Renal cortical epithelial cell (primary cell): ENCODE measurements at places on chromosomes 4 and X. TPM values are rescaled to one million over a fixed set of nuclear protein-coding genes. Genes with fewer than 3 reads are reported as not detected.

- DNase-seq, result peak; percentile 77
Measured at GRCh38 chr4:1683261-1683735, 815 bp downstream of the FAM53A start.

Gene SPANXN2
- not detected in 2 replicates for total RNA-seq

- no peak for DNase-seq
Measured at GRCh38 chr4:157509341-157509740, 288.8 kb downstream of the GRIA2 start.

GRCh38 chr4:178745203-178745602 is 1303.0 kb upstream of the AGA start:
- DNase-seq, result no peak

Gene CLIC2
- total RNA-seq, result 0.35 and 0.52 TPM in 2 replicates

DNA sequence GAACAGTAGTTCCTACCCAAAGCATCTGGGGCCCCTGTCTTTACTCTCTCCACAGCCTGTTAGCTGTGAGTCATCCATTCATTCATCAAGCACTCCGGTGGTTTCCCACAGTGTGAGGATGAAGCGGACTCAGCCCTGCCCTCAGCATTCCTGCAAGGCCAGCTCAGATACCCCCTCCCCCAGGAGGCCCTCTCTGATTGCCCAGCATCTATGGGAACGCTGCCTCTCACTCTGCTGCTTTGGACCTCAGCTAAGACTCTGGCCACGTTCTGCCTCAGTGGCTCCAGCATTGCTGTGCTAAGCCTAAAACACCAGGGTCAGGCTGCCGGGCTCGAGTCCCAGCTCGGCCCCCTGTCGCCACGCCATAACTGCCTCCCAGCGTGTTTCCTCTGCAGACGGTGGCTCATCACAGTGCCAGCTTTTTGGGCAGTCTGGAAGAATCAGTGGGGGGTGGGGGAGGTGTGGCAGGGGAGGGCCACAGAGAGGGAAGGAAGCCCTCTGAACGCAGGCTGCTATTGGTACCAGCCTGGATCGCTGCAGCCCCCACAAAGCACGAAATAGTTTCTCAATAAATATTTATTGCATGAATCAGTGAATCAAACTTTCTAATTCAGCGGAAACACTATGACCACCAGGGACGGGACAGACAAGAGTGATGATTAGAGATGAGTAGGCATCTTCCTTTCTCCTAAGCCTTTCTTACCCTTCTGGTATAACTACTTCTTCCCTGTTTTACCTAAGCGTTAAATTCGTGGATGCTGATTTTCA is 74.4 kb downstream of the SORCS2 start:
- DNase-seq, result peak; percentile 89

Gene PPEF2
- total RNA-seq, result not detected in 2 replicates
